ENCODE measurements at places on chromosomes 5 and 9. TPM values are rescaled to one million over a fixed set of nuclear protein-coding genes. Genes with fewer than 3 reads are reported as not detected.

The XPA gene
- 5.8 TPM for total RNA-seq

The DMRT3 gene
- not detected for total RNA-seq

- peaks cover 22% of the 10 kb centered on the region for H3K4me1 ChIP-seq
- no peak for DNase-seq
- H3K36me3 ChIP-seq: no peaks in the 10 kb centered on the region
- H3K27ac ChIP-seq: no peak overlapping the region
- H3K27me3 ChIP-seq: peaks cover 69% of the 10 kb centered on the region
These were observed 1.4 kb upstream of the LMX1B start for GRCh38 chr9:126612326-126612812.

DNA sequence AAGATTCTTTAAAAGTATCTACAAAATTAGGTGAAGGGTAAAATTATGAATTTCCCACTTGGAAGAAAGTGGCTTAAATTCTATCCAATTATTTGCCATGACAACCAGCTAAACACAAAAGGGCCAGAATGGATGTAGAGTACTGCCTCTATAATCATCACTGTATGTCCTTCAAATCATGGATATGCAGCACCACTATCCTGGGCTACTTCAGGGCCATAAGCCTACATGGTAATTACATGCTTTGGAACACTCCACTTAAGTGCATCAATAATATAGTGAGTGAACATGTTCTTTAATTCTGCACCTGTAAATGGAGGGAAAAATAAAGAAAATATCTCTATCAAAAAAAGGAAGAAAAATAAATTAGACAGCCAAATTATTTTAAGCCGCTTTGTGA lies 575.2 kb downstream of the ISL1 start:
- H3K27me3 ChIP-seq: no peaks in the 10 kb centered on the region
- H3K4me3 ChIP-seq: no peak overlapping the region
- no peak overlapping the region for H3K27ac ChIP-seq
- H3K36me3 ChIP-seq: no peaks in the 10 kb centered on the region

- H3K4me1 ChIP-seq: peaks cover 24% of the 10 kb centered on the region
- no peaks in the 10 kb centered on the region for H3K27me3 ChIP-seq
- no peak overlapping the region for H3K27ac ChIP-seq
- no peak for DNase-seq
- H3K36me3 ChIP-seq: peaks cover 3% of the 10 kb centered on the region
These were observed 46.7 kb downstream of the TNFSF8 start for GRCh38 chr9:114883709-114884108.

- H3K4me3 ChIP-seq: no peak overlapping the region
- DNase-seq: no peak
- no peaks in the 10 kb centered on the region for H3K36me3 ChIP-seq
- peaks cover 4% of the 10 kb centered on the region for H3K4me1 ChIP-seq
These were observed 69.8 kb upstream of the RAI14 start for GRCh38 chr5:34586117-34586885.

DNA sequence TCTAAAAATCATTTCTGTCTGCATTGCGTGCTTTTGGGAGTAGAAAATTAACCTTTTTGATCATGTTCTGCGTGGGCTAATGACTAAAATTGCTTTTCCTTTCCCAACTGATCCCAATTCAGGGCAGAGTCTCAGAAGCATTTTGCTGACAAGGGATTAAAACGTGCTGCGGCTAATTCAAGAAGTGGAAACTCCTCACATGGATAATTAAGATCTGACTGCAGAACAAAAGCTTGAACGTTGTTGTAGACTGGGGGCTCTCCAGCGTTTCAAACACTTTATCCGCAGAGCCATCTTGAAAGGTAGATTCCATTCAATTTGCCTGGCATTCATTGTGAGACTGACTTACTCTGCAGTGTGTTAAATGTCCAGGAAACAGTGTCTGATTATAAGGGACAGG lies 485.3 kb upstream of the DMAC1 start:
- no peaks in the 10 kb centered on the region for H3K36me3 ChIP-seq
- H3K4me3 ChIP-seq: no peak overlapping the region
- DNase-seq: no peak
- H3K27ac ChIP-seq: no peak overlapping the region

GRCh38 chr5:120140501-120140900 lies 323.6 kb upstream of the PRR16 start:
- H3K27ac ChIP-seq: no peak overlapping the region
- H3K4me3 ChIP-seq: no peak overlapping the region
- H3K36me3 ChIP-seq: no peaks in the 10 kb centered on the region
- no peak for DNase-seq
